ENCODE measurements at places on chromosomes 4 and X. TPM values are rescaled to one million over a fixed set of nuclear protein-coding genes. Genes with fewer than 3 reads are reported as not detected.

HSD17B13 gene
- 0.35 TPM for total RNA-seq

GPRASP3 gene
- 3.5 TPM for total RNA-seq

DNA sequence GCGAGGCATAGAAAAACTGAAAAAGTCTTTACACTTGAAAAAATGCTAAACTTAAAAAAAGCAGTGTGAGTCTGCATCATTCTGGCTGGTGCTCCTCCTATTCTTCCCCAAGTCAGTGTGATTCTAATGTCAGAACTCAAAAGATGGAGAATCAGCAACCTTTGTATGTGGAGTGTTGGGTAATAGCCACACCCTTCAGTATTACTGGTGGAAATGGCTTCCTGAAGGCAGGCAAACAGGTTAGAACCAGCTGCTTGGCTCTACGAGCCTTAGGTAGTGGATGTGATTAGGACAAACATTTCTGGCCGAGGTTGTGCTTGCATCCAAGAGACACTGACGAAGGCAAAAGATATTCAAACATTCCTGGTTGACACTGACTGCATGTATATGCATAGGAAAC, 353.4 kb upstream of the TACR3 start:
- no peaks in the 10 kb centered on the region for H3K36me3 ChIP-seq
- H3K4me1 ChIP-seq = no peaks in the 10 kb centered on the region
- H3K27ac ChIP-seq = no peak overlapping the region
- H3K4me3 ChIP-seq = no peak overlapping the region
- H3K27me3 ChIP-seq = no peaks in the 10 kb centered on the region
- no peak for DNase-seq

GRCh38 chr4:26145212-26145611, 175.6 kb upstream of the RBPJ start:
- H3K27ac ChIP-seq = no peak overlapping the region
- no peaks in the 10 kb centered on the region for H3K27me3 ChIP-seq
- H3K4me1 ChIP-seq = no peaks in the 10 kb centered on the region
- no peaks in the 10 kb centered on the region for H3K36me3 ChIP-seq
- H3K4me3 ChIP-seq = no peak overlapping the region

RAB9B gene
- 0.25 TPM for total RNA-seq

GRCh38 chrX:124117325-124117724, 155.8 kb downstream of the STAG2 start:
- H3K27ac ChIP-seq = no peak overlapping the region
- no peaks in the 10 kb centered on the region for H3K27me3 ChIP-seq
- no peak for DNase-seq
- no peaks in the 10 kb centered on the region for H3K4me1 ChIP-seq
- no peak overlapping the region for H3K4me3 ChIP-seq

GRCh38 chr4:122643257-122643656, 22.4 kb upstream of the IL21 start:
- H3K27me3 ChIP-seq = no peaks in the 10 kb centered on the region
- H3K4me1 ChIP-seq = peaks cover 16% of the 10 kb centered on the region
- H3K36me3 ChIP-seq = no peaks in the 10 kb centered on the region
- H3K4me3 ChIP-seq = no peak overlapping the region
- no peak for DNase-seq

PGAM4 gene
- total RNA-seq = not detected

VEGFC gene
- not detected for total RNA-seq

All from CD4-positive, alpha-beta memory T cell (primary cell).